ENCODE measurements at places on chromosomes 4 and X. TPM values are rescaled to one million over a fixed set of nuclear protein-coding genes. Genes with fewer than 3 reads are reported as not detected.

IL13RA2 gene
- not detected for total RNA-seq

CT45A8 gene
- total RNA-seq: not detected

ARHGAP6 gene
- total RNA-seq: 24.9 TPM

SORCS2 gene
- 0.65 TPM for total RNA-seq

EXOC1 gene
- 61.7 TPM for total RNA-seq

BRS3 gene
- total RNA-seq: not detected

TDO2 gene
- total RNA-seq: not detected

ATP8A1 gene
- 17.6 TPM for total RNA-seq

All from subcutaneous adipose tissue (tissue), 4 donors.